ENCODE measurements at places on chromosomes 7 and 10. TPM values are rescaled to one million over a fixed set of nuclear protein-coding genes. Genes with fewer than 3 reads are reported as not detected.

The LIPN gene
- total RNA-seq: not detected

The TCERG1L gene
- total RNA-seq: not detected

The GSTO1 gene
- total RNA-seq: 159 TPM

The CPA1 gene
- total RNA-seq: not detected
